ENCODE measurements at places on chromosomes 11 and 22.

GRCh38 chr11:5380740-5381342 is 2.8 kb upstream of the OR51M1 start:
- peak; percentile 63 for DNase-seq

DNA sequence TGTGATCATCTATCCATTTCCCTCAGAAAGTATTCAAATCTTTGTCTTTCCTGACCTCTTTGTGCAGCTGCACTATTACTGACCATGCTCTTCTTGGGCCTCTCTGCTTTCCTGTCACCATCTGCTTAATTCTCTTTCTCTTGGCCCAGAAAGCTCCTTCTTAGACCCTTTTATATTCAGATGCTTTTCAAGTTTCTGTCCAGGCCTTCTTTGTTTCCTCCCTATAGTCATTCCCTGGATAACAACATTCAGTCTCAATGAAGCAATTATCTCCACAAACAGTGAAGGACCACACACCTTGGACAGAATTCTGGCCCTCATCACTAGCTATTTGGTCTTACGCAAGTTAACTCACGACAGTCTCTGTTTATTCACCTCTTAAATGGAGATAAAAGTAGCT is 89.7 kb downstream of the LARGE2 start:
- DNase-seq: no peak

- no peak for DNase-seq
Measured at GRCh38 chr11:14125529-14125928, 163.0 kb downstream of the SPON1 start.

DNA sequence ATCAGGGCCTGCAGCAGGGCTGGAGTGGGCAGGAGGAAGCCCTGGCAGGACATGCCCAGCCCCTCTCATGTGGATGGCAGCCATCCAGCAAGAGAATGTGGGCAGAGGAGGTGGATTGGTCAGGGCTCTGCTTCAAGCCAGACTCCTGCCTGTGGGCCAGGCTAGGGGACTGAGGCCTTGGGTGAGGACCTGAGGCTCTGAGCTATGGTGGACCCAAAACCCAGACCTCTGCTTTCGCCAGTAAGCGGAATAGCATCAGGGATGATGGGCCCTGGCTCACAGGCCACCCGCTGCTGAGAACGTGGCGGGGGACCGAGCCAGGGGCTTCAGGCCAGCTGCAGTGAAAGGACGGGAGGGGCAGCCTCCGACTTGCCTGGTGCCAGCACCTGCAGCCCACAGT is 57.4 kb downstream of the LINC01488 start:
- DNase-seq: no peak

- DNase-seq: no peak
Measured at GRCh38 chr11:115439385-115439784, 64.8 kb downstream of the CADM1 start.

Measured in liver (tissue), 10 donors.